ENCODE measurements at places on chromosomes 1 and 21.

- DNase-seq: no peak
Measured at GRCh38 chr1:232686346-232686745, 56.4 kb upstream of the SIPA1L2 start.

DNA sequence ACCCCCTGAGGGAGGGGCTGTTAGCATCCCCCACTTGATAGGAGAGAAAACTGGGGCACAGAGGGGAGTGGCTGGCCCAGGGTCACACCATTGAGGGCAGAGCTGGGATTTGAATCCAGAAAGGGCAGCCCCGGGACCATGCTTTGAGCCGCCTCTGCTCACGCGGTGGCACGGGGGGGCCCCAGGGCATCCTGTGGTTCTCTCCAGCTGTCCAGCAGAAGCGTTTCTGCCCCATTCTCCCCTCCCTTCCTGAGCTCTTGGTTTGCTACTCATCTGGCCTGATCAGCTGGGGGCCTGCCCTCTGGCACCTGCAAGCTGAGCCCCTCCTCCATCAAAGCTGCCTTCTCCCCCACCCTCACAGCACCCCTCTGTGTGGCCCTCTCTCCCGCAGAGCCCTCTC is 37.5 kb downstream of the FBXO2 start:
- no peak for DNase-seq

- DNase-seq: no peak
Measured at GRCh38 chr21:46569081-46569480, 35.8 kb downstream of the S100B start.

DNA sequence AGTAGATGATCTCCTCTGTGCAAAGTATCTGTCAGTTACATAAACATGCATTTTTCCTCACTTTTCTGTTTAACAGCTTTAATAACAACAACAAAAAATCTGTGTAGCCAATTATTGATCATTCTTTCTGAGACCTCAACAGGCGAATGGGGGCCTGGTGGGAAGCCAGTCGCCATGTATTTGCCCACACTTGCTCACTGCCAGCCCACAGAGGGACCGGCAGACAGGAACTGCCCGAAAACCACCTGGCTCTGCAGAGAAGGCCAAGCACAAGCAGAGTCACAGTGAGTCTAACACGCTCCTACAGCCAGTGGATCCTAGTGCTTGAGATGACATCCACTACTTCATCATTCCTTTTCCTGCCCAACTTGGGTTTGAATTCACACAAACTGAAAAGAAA is 56.1 kb downstream of the NPHP4 start:
- peak; percentile 8 for DNase-seq

DNA sequence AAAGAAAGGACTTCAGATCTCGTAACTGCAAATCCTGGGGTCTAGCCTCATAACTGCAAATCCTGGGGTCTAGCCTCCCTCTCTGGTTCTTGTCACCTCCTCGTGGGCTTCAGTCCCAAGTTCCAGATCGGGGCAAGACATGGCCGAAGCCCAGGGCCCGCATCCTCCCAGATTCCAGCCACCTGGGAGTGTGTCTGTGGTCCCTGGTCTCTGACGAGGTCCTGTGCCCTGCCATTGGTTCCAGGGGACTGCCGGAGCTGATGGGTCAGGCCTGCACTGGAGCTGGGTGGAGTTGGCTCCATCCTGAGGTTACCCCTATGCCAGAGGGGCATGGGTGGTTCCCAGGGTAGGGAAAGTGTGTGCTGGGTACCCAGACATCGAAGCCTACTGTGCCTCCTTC is 17.7 kb upstream of the C1orf174 start:
- no peak for DNase-seq

DNA sequence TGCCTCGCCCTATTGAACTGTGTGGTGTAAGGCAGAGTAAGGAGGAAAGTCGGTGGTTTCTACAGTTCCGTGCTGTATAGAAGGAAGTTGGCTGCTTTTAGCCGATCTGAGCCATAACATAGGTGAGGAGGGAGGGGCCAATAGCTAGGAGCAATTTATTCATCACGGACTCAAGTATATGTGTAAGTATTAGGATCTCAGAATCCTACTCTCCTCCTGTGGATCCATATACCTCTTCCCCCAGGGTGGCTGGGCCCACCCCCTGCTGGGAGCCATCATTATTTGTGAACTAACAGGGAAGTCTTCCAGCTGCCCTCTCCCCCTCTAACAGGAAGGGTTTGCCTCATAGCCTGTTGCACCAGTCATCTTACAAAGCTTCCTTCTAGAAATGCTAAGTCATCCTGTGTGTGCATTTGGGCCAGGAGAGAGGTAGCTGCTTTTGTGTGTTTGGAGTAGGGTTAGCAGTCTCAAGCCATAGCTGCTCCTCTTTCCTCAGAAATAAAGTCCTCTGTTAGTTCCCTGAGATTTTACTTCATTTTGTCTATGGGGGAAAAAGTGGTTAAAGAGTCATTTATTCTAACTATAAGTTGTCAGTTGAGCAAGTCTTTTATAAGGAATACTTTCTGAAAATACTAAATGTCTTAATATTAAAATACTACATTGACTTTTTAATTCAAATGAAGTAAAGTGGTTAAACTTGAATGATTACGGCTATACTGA is 14.9 kb upstream of the CENPS start:
- no peak for DNase-seq

GRCh38 chr1:61441723-61442262 is 283.1 kb downstream of the TM2D1 start:
- no peak for DNase-seq

GRCh38 chr1:80535466-80535865 is 1265.3 kb upstream of the ADGRL2 start:
- DNase-seq: no peak
